ENCODE measurements at places on chromosomes 13 and 19. TPM values are rescaled to one million over a fixed set of nuclear protein-coding genes. Genes with fewer than 3 reads are reported as not detected.
A peak's percentile ranks its signal among the peaks of the same experiment; 100 is the strongest.

DHRS12 gene
- 12.3 TPM for total RNA-seq

OR10H1 gene
- not detected for total RNA-seq

FFAR1 gene
- not detected for total RNA-seq

CLEC17A gene
- total RNA-seq: not detected

CAPN12 gene
- total RNA-seq: 0.36 TPM

GRCh38 chr13:32627793-32628192, 41.5 kb downstream of the PDS5B start:
- H3K27me3 ChIP-seq: no peaks in the 10 kb centered on the region
- no peak overlapping the region for H3K27ac ChIP-seq
- H3K36me3 ChIP-seq: no peaks in the 10 kb centered on the region
- no peak for DNase-seq
- H3K4me1 ChIP-seq: peaks cover 18% of the 10 kb centered on the region

DNA sequence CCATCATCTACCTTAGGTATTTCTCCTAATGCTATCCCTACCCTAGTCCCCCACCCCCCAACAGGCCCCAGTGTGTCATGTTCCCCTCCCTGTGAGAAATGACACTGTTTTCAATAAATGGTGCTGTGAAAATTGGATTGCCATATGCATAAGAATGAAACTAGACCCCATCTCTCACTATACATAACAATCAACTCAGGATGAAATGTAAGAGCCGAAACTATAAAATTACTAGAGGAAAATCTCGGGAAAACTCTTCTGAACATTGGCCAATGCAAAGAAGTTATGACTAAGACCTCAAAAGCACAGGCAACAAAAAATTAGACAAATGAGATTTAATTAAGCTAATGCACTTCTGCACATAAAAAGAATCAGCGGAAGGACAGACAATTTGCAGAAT, 138.2 kb downstream of the SUCLA2 start:
- no peaks in the 10 kb centered on the region for H3K36me3 ChIP-seq
- H3K4me3 ChIP-seq: no peak overlapping the region
- no peak for DNase-seq
- H3K4me1 ChIP-seq: no peaks in the 10 kb centered on the region
- no peak overlapping the region for H3K27ac ChIP-seq

DNA sequence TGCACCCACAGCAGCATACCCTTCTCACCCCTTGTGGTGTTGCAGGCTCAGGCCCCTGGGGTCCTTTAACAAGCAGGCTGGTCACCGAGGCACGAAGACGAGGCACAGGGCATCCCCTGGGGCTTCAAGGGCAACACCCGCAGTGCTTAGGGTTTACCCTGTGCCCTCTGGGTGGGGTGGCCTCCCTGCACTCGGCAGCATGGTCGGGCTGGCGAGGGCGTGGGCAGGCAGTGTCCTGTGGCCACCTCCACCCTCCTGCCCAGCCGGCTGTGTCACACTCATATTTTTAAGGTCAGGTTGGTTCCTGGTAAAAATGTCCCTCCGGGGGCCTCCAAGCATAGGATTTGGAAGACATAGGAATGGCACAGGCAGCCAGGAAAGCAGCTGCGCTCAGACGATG, 11.4 kb upstream of the ZNF135 start:
- no peaks in the 10 kb centered on the region for H3K27me3 ChIP-seq
- DNase-seq: no peak
- no peak overlapping the region for H3K4me3 ChIP-seq
- H3K27ac ChIP-seq: no peak overlapping the region
- no peaks in the 10 kb centered on the region for H3K36me3 ChIP-seq
- H3K4me1 ChIP-seq: no peaks in the 10 kb centered on the region

DNA sequence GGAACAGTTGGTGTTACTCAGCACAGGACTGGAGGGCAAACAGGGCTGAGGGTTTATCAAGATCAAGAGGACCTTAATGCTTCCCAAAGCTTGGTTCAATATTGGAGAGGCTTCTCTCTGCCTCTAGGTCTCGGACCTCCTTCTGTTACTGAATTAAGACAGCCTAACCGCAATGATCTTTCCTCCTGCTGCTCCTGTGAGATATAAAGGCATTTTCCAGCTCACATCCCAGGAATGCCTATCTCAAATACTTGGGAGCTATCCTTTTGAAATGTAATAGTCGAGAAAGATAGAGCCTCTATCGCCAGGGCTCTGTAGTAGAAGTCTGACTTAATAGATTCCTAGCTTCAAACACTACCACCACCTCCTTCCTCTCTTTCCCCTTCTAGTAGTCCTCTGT, 1475.0 kb downstream of the SLITRK1 start:
- no peak overlapping the region for H3K4me3 ChIP-seq
- H3K36me3 ChIP-seq: no peaks in the 10 kb centered on the region
- no peaks in the 10 kb centered on the region for H3K4me1 ChIP-seq
- no peak overlapping the region for H3K27ac ChIP-seq

- no peak overlapping the region for H3K4me3 ChIP-seq
- H3K27me3 ChIP-seq: no peaks in the 10 kb centered on the region
- H3K27ac ChIP-seq: no peak overlapping the region
These were observed 89.2 kb downstream of the DHRS12 start for GRCh38 chr13:51714663-51715168.

DNA sequence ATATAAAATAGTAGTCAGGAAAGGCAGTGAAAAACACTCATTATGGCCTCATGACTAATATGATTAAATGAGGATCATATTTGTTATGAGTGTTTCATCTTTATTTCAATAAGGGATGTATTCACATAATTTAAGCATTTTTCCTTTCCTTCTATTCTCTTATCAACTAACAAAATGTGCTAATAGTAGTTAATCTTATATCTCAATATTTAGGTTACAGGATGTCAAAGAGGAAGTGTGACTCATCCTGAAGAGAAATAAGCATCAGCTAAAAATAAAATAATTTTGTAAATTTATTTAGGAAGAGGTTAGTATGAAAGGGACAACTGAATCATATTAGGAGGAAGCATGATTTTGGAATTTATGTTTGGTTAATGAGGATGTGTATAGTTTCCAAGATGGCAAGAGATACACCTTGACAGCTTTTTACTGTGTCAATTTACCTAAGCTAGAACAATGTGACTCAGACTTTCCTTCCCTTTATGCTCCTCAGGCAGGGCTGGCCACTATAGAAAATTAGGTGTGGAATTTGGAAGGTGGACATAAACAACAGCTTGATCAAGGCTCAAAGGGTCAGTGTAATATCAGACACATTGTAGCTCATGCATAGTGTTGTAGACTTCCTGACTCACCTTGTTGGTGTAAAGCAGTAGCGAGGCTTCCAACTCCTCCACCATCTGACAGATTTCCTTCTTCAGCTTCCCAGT, 172.7 kb downstream of the SLITRK1 start:
- no peaks in the 10 kb centered on the region for H3K4me1 ChIP-seq
- no peaks in the 10 kb centered on the region for H3K27me3 ChIP-seq
- no peak overlapping the region for H3K27ac ChIP-seq
- no peaks in the 10 kb centered on the region for H3K36me3 ChIP-seq
- H3K4me3 ChIP-seq: no peak overlapping the region

DNA sequence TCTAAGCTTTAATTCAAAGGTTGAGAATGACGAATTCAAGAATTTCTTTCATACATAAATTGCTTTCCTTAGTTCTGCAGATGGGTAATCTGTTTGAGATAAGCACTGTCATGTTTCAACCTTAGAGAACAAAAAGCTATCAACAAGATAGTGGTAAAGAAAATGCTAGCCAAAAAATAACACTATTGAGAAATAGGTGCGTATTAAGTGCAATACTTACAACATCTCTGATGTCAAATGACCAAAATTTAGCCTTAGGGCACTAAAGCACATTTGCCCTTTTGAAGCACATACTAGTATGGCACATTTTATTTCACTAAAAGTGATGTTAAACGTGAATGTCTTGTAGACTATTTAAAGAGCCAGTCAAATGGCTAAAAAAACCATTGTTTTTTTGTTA, 4.9 kb downstream of the KBTBD6 start:
- no peak overlapping the region for H3K4me3 ChIP-seq
- H3K27ac ChIP-seq: no peak overlapping the region
- peaks cover 22% of the 10 kb centered on the region for H3K4me1 ChIP-seq
- no peaks in the 10 kb centered on the region for H3K36me3 ChIP-seq
- DNase-seq: no peak

DNA sequence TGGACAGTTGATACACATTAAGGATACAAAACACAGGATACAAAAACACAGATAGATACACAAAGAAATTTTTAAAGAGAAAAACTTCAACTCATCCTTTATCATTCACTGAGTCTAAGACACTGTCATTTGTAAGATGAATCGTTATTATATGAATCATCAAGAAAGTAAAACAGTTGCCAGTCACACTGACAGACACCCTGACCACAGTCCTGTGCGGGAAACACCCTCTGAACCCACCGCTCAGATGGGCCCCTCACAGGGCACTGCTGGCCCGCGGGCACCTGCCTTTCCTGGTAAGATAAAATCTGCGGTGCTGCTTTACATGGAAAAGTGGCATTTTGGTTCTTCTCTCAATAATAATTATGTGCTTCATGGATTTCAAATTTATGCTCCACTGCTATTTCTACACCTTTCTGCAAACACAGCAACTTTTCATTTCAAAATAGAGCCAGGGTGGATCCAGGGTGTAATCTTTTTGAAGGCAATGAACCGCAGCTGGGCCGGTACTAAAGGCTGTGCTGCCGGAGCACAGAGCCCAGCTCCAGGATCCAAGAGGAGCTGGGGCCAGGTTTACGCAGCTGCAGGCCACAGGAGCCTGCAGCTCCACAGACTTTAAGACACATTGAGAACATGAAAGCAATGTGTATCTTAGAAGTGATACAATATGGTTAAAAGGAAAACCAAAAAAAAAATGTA, 76.8 kb downstream of the TUBGCP3 start:
- H3K4me1 ChIP-seq: no peaks in the 10 kb centered on the region
- H3K27me3 ChIP-seq: no peaks in the 10 kb centered on the region
- H3K27ac ChIP-seq: no peak overlapping the region
- H3K4me3 ChIP-seq: no peak overlapping the region
- peaks cover 69% of the 10 kb centered on the region for H3K36me3 ChIP-seq
- DNase-seq: no peak

DNA sequence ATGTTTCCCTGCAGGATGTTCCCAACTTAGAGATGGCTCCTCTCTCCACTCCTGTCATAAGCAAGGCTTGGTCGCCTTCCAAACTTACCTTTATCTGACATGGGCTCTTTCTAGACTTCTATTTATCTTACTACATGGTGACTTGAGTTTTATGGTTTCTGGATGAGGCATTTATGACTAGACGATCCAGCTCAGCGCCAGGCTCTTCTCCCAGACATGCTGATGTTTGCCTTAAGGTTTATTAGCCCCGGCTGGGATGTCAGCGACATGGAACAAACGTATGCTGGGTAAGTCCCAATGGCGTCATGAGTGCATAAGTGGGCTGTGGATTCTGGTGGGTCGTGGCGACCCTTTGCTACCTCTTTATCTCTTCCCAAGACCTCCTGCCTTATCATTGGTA, 39.8 kb upstream of the SLC15A1 start:
- H3K36me3 ChIP-seq: no peaks in the 10 kb centered on the region
- H3K27ac ChIP-seq: no peak overlapping the region
- no peaks in the 10 kb centered on the region for H3K4me1 ChIP-seq
- no peak overlapping the region for H3K4me3 ChIP-seq

DNA sequence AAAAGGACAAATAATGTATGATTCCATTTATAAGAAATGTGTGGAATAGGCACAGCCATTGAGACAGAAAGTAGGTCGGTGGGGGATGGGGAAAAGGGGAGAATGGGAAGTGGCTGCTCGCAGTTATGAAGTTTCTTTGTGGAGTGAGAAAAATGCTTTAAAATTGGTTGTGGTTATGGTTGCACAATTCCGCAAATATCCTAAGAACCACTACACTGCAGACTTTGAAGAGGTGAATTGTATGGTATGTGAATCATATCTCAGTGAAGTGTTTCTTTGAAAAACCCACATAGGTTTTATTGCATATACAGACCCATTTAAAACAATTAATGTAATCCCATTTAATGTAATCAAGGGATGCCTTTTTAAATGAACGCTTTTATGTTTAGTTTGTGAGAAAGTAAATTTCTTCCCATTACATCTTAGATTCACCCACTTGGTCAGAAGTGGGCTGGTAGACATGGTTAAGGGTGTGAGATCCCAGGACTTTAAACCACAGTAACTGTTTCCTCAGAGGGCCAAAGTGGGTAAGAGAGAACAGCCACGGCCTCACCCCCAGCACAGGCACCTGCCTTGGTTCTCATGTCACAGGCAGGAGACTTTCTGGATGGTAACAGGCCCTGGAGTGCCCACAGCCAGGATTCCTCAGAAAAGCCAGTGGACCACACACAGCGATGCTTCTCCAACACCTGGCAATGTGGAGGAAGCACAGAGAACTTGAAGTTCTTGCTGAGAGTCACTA, 119.3 kb upstream of the GJB6 start:
- no peak for DNase-seq
- no peak overlapping the region for H3K27ac ChIP-seq
- H3K27me3 ChIP-seq: no peaks in the 10 kb centered on the region
- H3K4me1 ChIP-seq: no peaks in the 10 kb centered on the region
- H3K4me3 ChIP-seq: no peak overlapping the region

DNA sequence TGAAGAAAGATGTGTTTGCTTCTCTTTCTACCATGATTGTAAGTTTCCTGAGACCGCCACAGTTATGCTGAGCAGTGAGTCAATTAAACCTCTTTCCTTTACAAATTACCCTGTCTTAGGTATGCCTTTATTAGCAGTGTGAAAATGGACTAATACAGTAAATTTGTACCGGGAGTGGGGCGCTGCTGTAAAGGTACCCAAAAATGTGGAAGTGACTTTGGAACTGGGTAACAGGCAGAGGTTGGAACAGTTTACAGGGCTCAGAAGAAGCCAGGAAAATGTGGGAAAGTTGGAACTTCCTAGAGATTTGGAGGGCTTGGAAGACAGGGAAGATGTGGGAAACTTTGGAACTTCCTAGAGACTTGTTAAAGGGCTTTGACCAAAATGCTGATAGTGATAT, 9.2 kb upstream of the PDS5B start:
- no peaks in the 10 kb centered on the region for H3K4me1 ChIP-seq
- DNase-seq: no peak
- no peaks in the 10 kb centered on the region for H3K27me3 ChIP-seq

- no peaks in the 10 kb centered on the region for H3K27me3 ChIP-seq
- H3K4me1 ChIP-seq: peaks cover 33% of the 10 kb centered on the region
- no peak overlapping the region for H3K4me3 ChIP-seq
- H3K36me3 ChIP-seq: peaks cover 6% of the 10 kb centered on the region
- peak overlapping the region; percentile 49 for H3K27ac ChIP-seq
- DNase-seq: peak; percentile 78
These were observed 5.2 kb upstream of the REXO1 start for GRCh38 chr19:1853295-1854038.

All from heart left ventricle (tissue), 16 donors.